ENCODE measurements at places on chromosomes 6 and 20. TPM values are rescaled to one million over a fixed set of nuclear protein-coding genes. Genes with fewer than 3 reads are reported as not detected.

SLC2A10 gene
- total RNA-seq = 2.8 TPM

GRCh38 chr6:108653949-108654348 is 93.2 kb downstream of the FOXO3 start:
- DNase-seq = peak; percentile 69

- no peak for DNase-seq
These were observed 93.9 kb downstream of the BFSP1 start for GRCh38 chr20:17437251-17437650.

GRCh38 chr6:52514514-52514913 is 62.3 kb downstream of the TRAM2 start:
- DNase-seq = peak; percentile 67

DNA sequence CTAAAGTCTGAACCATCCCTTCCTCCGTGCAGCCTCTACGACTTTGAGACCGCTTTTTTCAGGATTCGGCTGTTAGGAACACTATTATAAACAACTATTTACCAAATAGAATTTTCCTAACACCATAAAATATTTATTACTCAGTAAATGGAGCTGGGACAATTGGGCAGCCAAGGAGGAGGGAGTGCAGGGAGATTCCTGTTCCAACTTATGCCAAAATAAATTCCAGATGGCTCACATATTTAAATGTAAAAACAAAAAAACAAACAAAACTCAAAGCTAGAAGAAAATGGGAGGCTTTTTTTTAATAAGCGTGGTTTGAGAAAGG is 48.1 kb downstream of the TCP11 start:
- DNase-seq = no peak

DNA sequence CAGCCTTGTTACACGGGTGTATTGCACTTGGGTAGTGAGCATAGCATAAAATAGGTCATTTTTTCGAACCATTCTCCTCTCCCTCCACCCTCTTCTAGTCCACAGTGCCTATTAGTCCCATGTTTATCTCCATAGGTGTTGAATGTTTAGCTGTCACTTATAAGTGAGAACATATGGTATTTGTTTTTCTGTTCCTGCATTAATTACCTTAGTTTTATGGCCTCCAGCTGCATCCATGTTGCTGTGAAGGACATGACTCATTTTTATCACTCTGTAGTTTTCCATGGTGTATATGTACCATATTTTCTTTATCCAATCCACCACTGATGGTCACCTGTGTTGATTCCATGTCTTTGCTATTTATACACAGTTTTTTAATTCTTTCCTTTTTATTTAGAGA is 889.5 kb downstream of the EYS start:
- no peak for DNase-seq

- DNase-seq = no peak
These were observed 113.2 kb downstream of the MAFB start for GRCh38 chr20:40575851-40576250.

- DNase-seq = no peak
These were observed 23.2 kb upstream of the ELOVL2 start for GRCh38 chr6:11067348-11067747.

- no peak for DNase-seq
These were observed 194.7 kb upstream of the RSPO3 start for GRCh38 chr6:126923807-126924206.

IRF4 gene
- total RNA-seq = 0.16 TPM

SLCO4A1 gene
- 1.00 TPM for total RNA-seq

- no peak for DNase-seq
These were observed 124.7 kb upstream of the SPACA1 start for GRCh38 chr6:87922947-87923330.

DNA sequence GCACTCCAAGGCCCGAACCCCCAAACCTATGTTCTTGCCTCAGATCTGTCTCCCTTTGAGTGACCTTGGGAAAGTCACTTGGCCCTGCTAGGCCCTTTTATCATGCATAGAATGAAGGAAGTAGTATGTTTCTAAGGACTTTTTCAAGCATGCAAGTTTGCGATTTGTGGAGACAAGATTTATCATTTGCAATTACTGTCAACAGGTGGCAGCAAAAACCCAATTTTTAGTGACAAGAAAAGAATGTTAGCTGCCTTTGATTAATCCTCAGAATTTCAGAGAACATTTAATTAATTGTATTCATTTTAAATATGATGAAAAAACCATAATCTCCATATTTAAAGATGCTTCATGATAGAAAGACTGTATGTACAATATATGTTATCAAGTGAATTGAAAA is 28.3 kb upstream of the PREP start:
- DNase-seq = no peak

- DNase-seq = no peak
These were observed 392.2 kb upstream of the MARCKS start for GRCh38 chr6:113464960-113465359.

DNA sequence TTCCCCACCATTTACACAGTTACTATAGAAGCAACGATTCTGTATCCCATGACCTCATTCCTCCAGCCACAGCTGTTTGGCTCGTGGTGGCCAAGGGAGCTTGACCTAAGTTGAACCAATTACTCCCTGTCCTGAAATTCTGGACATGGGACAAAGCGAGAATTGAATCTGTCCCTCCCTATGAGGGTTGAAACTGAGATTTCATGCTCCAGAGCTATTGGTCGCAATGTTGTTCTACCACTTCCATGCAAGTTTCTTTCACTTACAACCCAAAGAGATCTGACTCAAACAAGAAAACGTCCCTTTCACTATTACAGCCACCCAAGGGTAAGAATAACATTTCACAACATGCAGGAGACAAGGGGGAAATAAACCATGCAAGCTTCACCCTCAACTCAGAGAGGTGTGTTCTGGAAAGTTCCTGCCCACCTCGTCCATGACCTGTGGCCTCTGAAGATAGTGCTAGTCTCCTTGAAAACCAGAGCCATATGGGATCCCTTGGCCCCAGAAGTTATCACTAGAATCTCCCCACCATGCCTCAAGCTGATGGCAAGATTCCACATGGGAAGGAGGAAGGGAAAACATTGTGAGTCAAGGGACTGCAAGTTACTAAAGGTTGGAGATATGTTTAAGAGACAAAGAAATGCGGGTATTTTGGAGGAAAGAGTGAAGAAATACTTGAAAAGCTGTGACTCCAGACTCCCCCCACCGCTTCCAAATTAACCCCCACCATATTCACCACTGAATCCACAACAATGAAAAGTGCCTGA is 74.5 kb upstream of the SRSF6 start:
- DNase-seq = peak; percentile 65

DNA sequence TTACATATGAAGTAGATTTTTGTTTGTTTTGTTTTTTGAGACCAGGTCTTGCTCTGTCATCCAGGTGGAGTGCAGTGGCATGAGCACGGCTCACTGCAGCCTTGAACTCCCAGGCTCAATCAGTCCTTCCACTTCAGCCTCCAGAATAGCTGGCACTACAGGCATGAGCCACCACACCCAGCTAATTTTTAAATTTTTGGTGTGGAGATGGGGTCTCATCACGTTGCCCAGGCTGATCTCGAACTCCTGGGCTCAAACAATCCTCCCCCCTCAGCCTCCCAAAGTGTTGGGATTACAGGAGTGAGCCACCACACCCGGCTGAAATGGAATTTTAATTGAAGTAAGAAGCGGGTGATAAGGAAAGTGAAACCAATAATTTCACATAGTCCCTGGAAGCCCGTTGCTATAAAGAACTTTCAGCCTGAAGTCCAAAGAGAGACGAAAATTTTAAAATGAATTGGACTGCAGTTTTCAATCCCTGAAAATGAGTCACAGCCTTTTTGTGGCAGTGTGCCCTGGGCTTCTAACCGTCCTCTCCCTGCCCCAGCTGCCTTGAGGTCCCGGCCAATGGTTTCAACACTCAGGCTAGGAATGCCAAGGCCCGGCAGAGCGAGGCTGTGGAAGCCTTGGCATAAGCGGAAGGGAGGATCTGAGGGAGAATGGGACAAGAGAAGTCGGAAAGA is 757 bp downstream of the RAET1E start:
- DNase-seq = peak; percentile 67

DNA sequence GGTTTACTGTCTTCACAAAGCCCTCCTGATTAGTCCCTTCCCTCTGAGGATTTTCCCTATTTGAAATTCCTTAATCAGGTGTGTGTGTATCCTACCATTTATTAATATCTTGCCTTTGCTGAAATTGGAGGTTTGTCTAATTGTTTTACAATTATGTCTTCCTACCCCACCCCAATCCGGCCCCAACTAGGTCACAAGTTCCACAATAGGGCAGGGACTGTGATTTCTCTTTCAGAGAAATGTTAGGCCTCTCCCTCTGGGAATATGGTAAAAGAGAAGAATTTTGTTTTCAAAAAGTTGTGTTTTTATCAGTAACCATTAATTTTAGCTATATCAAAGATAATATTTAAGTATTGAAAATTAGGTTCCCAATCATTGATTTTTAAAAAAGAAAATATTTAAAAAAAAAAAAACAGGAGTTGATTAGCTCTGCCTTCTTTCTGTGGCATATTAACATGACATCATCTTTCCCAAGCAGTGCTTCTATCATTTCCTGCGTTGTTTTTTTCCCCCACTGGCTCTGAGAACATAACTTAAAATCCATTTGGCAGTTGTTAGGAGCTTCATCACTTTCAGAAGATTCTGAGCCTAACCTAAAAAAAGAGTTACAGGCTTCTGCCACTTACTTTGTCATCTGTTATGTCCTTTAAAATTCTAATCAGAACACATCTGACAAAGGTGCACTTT is 36.1 kb downstream of the BLOC1S5 start:
- DNase-seq = no peak

DNA sequence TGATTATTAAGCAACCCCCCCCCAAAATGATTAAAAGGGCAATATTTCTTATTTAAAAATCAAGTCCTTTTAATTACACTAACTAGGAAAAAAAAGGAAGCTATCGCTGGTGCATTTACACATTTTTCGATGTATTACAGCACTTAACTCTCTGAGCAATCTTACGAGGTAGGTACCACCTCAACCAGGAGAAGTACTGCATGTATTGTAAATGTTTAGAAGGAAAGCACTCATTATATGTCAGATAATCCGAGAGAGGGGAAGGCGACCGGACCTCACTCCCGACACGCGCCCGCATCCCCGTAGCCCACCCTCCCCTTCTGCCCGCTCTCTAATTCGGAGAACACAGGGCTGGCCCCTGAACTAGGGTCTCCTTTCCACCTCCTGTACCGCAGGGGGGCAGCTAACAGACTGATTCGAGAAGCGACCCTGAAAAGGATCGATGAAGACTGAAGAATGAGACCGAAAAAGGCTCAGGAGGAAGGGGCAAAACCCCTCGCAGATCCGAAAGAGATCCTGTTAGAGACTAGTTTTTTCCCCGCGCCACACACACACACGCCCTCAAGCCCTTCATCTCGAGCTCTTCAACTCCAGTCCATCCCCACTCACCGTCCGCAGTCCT is 337 bp downstream of the ESF1 start:
- DNase-seq = no peak

GPR63 gene
- 2.7 TPM for total RNA-seq

GRCh38 chr6:164825386-164825785 is 484.0 kb downstream of the C6orf118 start:
- DNase-seq = no peak

TBXT gene
- total RNA-seq = 0.25 TPM

GRCh38 chr6:113755449-113756289 is 101.5 kb upstream of the MARCKS start:
- DNase-seq = no peak

DNA sequence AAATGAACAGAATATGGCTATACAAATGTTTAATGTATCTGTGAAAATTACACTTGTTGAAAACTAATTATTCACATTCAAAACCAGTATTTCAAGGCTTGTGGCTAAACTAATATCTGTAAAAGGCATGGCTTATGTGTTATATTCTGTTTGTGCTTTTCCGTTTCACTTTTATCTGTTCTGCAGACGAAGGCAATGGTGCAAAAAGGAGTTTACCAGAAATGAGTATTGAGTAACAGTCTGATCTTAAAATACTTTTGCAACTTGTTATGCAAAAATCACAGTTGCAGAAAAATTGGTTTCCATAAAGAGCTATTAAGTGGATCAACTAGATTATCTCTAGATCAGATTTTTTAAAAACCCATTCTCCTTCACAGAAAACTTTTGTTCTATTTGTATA is 9.4 kb upstream of the STX11 start:
- no peak for DNase-seq

DNA sequence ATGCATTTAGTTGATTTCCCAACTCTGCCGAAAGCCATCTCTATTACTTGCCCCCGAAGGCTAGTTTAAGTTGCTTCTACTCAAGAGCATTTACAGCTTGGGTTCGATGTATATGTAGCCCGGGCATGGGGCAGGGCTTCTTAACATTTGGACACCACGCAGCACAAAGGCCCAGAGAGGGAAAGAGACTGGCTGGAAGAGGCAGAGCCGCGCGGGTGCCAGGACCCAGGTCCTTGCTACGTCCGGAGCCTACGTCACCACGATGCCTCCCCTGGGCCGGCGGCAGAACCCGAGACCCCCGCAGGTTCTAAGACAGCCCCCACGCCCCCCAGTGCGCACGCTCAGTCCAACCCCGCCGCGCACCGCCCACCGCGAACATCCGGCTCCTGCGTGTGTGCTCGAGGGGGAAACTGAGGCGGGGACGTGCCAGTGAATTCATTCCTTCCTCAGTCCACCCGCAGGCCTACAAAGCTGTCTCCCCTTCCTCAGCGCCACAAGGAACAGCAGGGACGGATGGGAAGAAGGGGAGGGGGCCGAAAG is 367 bp upstream of the PCIF1 start:
- DNase-seq = peak; percentile 74

- DNase-seq = no peak
These were observed 366.3 kb downstream of the CDKAL1 start for GRCh38 chr6:20900389-20901160.

- DNase-seq = no peak
These were observed 31.6 kb upstream of the CSNK2A1 start for GRCh38 chr20:575230-575629.

SEL1L2 gene
- 2.2 TPM for total RNA-seq

DNA sequence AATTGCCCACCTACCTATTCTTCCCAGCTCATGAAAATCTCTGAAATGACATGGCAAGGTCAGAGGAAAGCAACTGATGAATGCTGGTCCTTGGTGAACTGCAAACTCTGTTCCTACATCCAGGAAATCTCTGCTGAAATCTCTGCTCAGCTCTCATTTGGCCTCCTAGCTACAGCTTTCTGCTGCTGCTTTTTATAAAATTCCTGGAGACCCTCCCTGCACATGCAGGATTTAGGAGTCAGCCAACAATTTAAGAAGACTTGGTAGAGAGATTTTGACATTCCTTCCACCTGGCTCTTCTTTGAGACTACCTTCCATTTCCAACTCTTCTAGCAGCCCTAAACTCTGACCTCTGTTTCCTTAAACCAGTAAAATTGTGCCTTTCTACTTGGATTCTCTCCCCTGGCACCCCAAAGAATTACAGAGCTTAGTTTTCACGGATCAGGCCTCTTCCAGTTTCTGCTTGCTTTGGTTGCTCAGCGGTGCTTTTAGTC is 55.5 kb downstream of the PDE7B start:
- no peak for DNase-seq

CFAP206 gene
- 0.25 TPM for total RNA-seq

BPIFA2 gene
- total RNA-seq = not detected

MOXD1 gene
- 10.5 TPM for total RNA-seq

DNA sequence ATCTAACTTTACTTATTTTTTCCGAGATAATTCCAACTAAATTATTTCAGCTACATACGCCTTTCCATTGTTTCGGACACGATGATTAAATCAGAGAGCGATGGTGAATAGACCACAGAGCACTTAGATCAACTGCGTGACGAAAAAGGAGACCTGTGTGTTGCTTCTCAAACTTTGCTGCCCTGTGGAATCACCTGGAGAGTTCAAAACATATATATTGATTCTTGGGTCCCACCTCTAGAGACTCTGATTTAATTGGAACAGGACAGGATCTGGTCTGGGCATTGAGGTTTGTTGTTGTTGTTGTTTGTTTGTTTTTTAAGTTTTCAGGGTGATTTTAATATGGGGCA is 401 bp upstream of the TNFRSF21 start:
- no peak for DNase-seq
